Astrocyte (in vitro differentiated cells and primary cell): ENCODE measurements at places on chromosomes 11 and 22.

DNA sequence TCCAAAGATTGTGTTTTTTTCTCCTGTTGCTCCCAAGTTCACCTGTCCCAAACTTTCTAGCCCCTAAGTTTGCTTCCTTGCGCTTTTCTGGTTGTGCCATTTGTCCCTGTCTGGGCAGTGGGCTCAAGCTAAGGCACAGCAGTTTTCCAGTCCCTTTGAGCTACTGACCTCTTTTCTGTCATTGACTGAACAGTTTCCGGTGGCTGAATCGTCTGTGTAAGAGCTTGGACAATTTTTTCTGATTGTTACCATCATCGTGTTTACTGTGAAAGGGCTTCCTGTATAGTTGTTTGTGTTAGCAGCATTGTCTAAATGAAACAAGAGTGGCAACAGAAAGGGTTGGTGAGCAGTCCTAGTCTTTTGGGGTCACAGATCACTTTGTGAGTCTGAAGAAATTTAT is 49.8 kb downstream of the BMAL1 start:
- no peak for DNase-seq

- DNase-seq = no peak
Observed at GRCh38 chr11:128310676-128311445, 276.5 kb downstream of the ETS1 start.

GRCh38 chr11:34599406-34599945 is 21.4 kb upstream of the EHF start:
- DNase-seq = peak; percentile 88

DNA sequence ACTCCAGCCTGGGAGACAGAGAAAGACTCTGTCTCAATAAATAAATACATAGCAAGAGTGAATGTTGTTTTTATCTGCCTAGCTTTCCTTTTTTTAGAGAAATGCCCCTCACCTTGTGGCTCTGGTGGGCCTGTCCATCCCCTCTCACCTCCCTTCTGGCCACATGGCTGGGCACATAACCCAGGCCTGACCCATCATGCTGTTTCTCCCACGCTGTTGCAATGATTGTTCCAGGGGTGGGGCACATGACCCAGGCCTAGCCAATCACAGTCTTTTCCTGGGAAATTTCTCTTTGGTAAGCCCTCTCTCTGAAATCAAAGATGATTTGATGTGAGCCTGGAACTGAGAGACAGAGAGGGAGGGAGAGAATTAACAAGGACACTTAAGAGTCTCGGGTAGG is 5.5 kb upstream of the CYTH4 start:
- no peak for DNase-seq
